ENCODE measurements at places on chromosomes 11 and 22.
A peak's percentile ranks its signal among the peaks of the same experiment; 100 is the strongest.

DNA sequence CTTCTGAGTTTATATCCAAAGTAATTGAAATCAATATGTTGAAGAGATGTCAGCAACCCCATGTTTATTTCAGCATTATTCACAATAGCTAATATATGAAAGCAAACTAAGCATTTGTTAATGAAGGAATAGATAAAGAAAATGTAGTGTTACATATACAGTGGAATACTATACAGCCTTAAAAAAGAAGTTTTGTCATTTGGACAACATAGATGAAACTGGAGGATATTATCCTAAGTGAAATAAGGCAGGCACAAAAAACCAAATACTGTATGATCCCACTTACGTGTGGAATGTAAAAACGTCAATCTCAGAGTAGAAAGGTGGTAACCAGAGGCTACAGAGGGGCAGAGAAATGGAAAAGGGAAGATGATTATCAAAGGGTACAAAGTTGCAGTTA, 10.2 kb downstream of the MRGPRX2 start:
- H3K4me1 ChIP-seq, result no peaks in the 10 kb centered on the region
- no peaks in the 10 kb centered on the region for H3K36me3 ChIP-seq
- no peak overlapping the region for H3K27ac ChIP-seq
- no peaks in the 10 kb centered on the region for H3K27me3 ChIP-seq
- DNase-seq, result no peak

- peaks cover 8% of the 10 kb centered on the region for H3K4me1 ChIP-seq
- H3K27ac ChIP-seq, result no peak overlapping the region
- H3K27me3 ChIP-seq, result no peaks in the 10 kb centered on the region
- no peak for DNase-seq
- no peaks in the 10 kb centered on the region for H3K36me3 ChIP-seq
Observed at GRCh38 chr11:10514709-10515108, 26.3 kb downstream of the RNF141 start.

DNA sequence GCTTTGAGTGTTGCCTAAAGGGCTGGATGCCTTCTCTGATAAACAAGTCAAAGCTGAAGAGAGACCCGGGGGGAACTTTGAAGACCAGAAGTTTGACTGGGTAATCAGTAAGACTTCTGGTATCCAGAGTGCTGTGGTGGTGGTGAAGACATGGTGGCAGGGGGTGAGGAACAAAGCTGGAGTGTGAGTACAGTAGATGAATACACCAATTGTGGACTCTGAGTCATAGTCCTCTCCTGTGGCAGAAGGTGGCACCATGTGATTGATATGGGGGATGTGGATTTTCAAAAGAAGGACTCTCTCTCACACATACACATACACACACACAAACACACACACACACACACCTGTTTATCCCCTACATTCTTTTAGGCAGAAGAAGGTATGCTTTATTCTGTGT, 12.3 kb downstream of the MS4A6A start:
- no peaks in the 10 kb centered on the region for H3K36me3 ChIP-seq
- no peaks in the 10 kb centered on the region for H3K27me3 ChIP-seq
- DNase-seq, result no peak
- H3K27ac ChIP-seq, result no peak overlapping the region
- H3K4me1 ChIP-seq, result no peaks in the 10 kb centered on the region
- H3K4me3 ChIP-seq, result no peak overlapping the region

DNA sequence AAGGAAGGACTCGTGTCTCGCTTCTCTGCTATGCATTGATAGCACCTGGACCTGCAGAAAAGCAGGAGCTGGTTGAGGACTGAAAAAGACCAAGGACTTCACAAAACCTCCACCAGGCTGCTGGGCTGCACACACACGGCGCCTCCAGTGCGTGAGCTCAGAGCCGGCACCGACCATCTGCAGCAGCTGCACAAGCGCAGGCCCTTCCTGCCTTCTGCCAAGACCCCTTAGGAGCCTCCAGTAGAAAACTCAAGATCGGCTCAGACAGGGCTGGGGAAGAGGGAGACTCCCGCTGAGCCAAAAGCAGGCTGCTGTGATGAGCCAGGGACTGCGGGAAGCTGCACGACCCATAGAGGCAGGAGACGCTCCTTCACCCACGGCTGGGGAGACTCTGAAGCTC, 70.9 kb downstream of the PHF21B start:
- H3K27ac ChIP-seq, result no peak overlapping the region
- no peak for DNase-seq
- H3K36me3 ChIP-seq, result no peaks in the 10 kb centered on the region

DNA sequence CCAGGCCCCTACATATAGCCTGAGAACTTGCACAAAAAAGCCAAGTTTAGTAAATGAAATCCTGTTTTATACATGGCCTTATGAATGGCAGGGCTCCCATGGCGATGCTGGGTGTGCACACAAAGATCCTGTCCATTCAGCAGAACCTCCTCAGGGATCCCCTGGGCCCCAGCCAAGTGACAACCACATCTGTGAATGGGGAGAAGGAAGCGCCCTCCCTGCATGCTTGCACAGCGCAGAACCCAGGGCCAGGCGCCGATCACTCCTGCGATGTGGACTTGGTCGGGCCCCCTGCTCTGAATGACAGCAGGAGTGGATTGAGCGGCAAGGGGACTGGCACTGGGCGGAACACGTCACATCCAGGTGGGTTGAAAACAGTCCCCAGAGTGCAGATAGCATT, 4.5 kb upstream of the CDC42EP2 start:
- peak; percentile 41 for DNase-seq
- peaks cover 34% of the 10 kb centered on the region for H3K4me1 ChIP-seq
- no peak overlapping the region for H3K27ac ChIP-seq
- H3K4me3 ChIP-seq, result no peak overlapping the region

- no peaks in the 10 kb centered on the region for H3K36me3 ChIP-seq
- no peaks in the 10 kb centered on the region for H3K27me3 ChIP-seq
- DNase-seq, result no peak
Observed at GRCh38 chr11:111148953-111149352, 96.6 kb upstream of the POU2AF2 start.

- no peak overlapping the region for H3K4me3 ChIP-seq
- H3K27ac ChIP-seq, result no peak overlapping the region
- no peaks in the 10 kb centered on the region for H3K27me3 ChIP-seq
- DNase-seq, result no peak
Observed at GRCh38 chr11:11022125-11022730, 164.4 kb upstream of the ZBED5 start.

DNA sequence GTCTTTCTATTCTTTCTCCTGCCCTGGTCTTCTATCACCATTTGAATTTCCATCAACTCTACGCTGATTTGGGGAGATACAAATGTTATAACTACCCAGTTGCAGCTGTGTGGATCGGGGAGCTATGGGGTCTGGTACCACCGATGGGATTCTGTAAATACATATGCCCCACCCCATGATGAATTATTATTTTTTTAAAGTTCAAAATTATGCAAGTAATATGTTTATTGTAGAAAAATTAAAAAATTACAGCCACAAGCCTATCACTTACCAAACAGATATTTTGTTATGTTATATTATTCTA, 52.4 kb upstream of the CLMP start:
- no peaks in the 10 kb centered on the region for H3K4me1 ChIP-seq
- no peaks in the 10 kb centered on the region for H3K27me3 ChIP-seq
- no peak for DNase-seq
- H3K4me3 ChIP-seq, result no peak overlapping the region
- H3K27ac ChIP-seq, result no peak overlapping the region

DNA sequence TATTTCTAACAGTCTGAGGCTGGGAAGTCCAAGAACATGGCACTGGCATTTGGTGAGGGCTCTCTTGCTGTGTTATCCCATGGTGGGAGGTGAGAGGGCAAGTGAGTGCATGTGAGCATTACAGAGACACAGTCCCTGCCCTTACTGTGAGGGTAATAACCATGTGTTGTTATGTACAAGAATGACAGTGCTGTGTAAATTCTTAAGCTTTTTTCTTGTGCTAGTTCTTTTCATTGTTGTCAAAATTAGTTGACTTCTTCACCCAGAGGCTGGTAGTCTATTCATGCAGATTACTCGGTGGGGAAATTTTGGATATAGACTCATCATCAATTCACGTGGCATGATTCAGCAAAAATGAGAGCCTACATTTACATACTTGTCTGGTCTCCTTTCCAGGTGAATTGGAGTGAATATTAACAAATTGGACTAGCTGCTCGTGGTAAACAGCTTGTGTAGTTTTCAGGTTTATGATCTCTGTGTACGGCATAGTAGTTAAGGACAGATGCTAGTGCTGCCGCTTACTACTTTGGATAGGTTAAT, 49.3 kb downstream of the ATXN10 start:
- no peak overlapping the region for H3K4me3 ChIP-seq
- no peaks in the 10 kb centered on the region for H3K27me3 ChIP-seq
- no peak for DNase-seq
- no peaks in the 10 kb centered on the region for H3K36me3 ChIP-seq
